Bone marrow (tissue), 2 donors: ENCODE measurements at places on chromosomes 16 and 17.

DNA sequence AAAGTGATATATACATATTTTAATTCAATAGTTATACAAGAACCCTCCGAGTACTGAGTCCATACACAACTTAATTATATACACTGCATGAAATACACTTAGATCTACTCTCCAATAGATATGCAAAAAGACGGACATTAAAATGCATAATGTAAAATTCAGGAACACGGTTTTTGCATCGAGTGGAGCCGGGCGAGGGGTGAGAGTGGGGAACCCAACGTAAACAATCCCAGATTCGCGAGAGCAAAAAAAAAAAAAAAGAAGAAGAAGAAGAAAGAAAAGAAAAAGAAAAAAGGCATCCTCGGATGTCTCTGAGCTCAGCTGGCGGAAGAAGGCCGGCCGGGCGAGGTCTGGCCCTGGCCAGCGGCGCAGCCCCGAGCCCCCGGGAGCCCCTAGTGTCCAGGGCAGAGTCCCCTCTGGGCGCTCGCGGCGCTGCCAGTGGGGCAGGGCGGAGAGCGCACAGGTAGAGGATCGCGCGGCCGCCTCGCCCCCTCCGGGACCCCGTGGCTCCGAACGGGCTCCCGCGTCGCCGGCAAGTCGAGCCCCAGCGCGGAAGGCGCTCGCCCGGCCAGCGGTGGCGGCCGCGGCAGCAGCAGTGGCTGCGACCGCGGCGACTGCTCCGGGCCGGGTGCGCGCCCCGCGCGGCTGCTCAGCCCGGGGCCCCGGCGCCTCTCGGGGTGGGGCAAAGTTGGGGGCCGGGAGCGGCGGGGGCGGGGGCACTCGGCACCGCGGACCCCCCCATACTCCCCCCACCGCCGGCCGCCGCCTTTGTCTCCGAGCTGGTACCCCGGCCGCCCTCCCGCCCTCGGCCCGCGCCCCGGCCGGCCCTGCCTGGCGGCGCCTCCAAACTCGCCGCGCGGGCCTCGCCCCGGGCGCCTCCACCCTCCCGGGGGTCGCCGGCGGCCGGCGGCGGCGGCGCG, 9.6 kb upstream of the ZFHX3 start:
- DNase-seq: no peak

GRCh38 chr17:79083191-79083971, 8.8 kb downstream of the ENGASE start:
- no peak for DNase-seq

DNA sequence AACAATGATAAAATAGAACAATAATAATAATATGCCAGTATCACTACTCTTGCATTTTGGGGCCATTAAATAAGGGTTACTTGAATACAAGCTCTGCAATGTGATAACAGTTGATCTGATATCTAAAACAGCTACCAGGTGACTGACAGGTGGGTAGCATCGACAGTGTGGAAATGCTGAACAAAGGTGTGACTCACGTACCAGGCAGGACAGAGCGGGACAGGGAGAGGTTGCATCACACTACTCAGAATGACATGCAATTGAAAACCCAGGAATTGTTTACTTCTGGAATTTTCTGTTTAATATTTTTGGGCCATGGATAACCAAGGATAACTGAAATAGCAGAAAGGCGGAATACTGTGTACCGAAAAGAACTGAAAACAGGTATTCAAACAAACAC, 15.8 kb upstream of the ZNF19 start:
- no peak for DNase-seq

GRCh38 chr17:75733471-75733870, 12.2 kb downstream of the ITGB4 start:
- no peak for DNase-seq

DNA sequence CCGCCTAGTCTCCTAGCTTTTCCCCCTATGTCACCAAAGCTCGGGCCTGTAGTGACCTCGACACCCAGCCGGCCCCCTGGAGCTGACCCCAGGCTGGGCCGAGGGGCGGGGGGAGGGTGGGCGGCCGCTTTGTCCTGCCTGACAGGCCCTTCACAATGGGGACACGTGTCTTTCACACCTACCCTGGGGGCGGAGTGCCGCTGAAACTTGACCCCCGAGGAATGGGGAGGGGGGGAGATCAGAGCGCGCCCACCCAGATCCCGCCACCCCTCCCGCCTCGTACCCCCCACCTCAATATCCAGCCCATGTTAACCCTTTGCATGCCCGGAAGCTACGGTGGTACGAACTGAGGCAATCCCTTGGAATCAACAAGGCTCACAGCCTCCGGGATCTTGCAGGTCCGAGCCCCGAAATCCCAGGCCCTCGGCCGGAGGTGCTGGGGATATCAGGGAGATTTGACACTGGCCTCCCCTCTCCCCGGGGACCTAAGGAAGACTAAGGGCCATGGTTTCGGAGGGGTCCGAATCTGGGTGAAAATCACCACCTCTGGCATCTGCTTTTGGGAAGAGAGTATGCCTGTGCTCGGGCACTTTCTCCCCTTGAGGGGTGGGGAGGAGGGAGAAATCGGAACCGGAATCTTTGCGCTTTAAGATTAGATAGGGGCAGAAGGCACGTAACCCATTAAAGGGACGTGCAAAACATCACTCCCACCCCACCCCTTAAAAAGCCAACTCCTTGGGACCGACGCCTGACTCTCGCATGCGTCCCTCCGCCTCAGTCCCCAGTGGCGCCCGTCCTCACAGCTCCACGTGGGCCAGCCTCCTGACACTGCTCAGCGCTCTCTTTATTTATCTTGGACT, 2.6 kb downstream of the NOG start:
- DNase-seq: no peak

- DNase-seq: no peak
These were observed 263.6 kb upstream of the DYNLRB2 start for GRCh38 chr16:80277182-80277581.

- DNase-seq: no peak
These were observed 99.4 kb downstream of the CYLD start for GRCh38 chr16:50841081-50841886.

GRCh38 chr17:52420555-52421078, 262.1 kb upstream of the CA10 start:
- DNase-seq: no peak

DNA sequence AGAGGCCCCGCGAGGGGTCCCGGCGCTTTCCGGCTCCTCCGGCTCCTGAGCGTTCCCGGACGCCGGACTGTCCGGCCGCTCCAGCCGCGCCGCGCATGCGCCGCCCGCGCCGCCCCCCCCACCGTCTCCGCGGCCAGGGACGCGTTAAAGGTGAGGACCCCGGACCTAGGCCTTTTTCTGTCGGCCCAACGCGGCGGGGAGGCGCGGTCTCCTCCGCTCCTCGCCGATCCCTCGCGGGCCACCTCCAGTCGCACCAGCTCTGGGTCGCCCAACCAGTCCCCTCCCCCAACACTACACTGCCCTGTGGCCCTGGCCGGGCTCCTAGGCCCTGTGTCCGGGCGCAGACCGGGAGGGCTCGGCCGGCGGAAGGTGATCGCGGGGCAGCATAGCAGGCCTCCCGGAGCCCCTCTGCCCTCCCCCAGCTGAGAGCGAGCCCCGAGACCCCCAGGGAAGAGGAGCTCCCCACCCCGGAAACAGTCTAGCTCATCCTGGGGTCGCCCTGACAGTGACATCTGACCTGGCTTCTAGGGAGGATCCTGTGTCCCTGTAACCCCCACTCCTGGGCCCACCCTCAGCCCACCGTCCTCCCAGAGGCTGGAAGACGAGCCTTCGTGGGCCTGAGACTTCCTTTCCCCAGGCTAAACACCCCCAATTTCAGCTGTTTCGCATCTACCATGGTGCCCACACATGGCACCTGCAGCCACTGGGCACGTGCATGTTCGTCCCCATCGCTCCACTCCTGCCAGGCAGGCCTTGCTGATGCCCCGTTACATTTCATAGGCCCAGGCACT, 14.7 kb upstream of the BCAR1 start:
- no peak for DNase-seq

GRCh38 chr16:10036956-10037355, 145.3 kb downstream of the GRIN2A start:
- no peak for DNase-seq

GRCh38 chr16:27690608-27691007, 140.7 kb downstream of the KATNIP start:
- DNase-seq: no peak

DNA sequence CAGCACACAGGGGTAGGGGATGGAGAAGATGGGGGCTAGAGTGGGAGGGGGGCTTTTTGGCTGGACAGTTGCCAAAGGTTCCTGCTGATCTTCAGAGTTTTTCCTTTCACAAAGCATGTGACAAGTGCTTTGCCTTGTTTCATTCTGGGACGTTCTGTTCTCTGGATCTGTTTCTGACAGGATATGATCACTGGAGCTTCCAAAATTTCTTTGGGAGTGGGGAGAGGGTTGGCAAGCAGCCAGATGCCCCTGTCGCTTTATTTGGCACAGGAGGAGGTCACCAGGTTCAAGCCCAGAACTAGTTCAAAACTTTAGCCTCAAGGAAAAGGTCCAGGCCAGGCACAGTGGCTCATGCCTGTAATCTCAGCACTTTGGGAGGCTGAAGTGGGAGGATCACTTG, 68.5 kb upstream of the TBX2 start:
- DNase-seq: no peak

DNA sequence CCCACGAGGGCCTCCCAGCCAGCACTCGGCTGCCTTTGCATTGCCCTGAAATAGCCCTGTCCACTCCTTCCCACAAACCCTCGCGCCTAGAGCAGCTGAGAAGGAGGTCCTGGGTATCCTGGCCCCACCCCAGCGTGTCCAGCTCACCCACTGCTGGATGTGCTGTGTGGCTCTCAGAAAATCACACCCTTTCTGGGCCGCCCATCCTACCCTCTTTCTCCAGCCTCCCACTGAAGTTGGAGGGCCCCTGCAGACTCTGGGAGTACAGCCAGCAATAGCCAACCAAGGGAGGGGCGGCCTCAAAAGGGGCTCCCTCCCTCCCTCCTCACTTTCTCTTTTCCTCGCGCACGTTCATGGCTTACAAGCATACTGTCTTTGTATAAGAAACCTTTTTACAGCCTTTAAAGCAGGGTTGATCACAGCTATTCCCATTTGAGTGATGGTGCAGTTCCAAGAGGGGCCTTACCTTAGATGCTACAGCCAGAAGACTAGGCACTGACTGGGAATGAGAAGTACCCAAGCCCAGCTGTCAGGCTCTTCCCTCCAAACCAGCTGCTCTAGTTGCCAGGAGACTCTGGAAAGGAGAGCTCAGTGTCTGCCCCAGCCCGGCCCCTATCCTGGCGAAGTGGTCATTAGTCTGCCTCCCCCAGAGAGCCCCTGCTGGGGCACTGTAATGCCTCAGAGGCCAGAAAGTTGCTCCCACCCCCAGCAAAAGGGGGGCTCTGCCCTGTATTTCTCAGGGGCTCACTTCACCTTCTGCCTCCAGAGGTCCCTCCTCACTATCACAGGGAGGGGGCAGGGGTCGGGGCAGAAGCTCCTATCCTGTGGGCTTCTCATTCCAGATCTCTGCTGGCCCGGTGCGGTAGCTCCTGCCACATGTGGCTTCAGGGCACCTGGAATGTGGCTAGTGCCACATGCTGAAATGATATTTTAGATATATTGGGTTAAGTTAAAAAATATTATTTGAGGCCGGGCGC, 38.1 kb downstream of the DCAKD start:
- no peak for DNase-seq

DNA sequence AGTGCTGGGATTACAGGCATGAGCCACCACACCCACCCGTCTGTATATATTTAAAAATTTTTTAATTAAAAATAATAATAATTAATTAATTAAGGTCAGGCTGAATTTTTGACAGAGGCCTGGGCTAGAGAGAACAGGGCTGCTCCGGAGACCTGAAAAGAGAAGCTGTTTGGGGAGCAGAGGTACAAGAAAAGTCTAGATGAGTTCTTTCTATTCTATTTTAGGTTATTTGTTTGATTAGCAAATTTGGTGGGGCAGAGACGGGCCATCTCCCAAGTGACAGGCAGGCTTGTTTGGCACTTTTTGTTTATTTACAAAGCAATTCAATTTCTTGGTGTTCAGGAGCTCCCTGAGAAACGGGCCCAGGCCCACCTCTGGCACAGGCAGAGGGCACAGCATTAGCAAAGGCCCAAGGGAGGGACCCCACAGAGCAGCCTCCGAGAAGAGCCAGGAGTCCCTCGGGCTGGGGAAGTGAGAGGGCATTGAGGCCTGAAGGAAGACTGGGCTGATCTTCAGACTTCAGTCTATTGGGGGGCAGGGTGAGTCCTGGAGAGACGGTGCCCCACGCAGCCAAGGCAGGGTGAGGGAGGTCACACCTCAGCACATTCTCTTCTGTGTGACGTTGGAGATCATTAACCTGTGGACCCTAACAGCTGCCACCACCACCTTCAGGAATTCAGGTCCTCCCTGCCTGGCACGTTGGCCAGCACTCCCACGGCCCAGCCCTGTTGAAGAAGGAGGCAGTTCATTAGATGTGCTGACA, 10.8 kb upstream of the RIPOR1 start:
- DNase-seq: no peak

DNA sequence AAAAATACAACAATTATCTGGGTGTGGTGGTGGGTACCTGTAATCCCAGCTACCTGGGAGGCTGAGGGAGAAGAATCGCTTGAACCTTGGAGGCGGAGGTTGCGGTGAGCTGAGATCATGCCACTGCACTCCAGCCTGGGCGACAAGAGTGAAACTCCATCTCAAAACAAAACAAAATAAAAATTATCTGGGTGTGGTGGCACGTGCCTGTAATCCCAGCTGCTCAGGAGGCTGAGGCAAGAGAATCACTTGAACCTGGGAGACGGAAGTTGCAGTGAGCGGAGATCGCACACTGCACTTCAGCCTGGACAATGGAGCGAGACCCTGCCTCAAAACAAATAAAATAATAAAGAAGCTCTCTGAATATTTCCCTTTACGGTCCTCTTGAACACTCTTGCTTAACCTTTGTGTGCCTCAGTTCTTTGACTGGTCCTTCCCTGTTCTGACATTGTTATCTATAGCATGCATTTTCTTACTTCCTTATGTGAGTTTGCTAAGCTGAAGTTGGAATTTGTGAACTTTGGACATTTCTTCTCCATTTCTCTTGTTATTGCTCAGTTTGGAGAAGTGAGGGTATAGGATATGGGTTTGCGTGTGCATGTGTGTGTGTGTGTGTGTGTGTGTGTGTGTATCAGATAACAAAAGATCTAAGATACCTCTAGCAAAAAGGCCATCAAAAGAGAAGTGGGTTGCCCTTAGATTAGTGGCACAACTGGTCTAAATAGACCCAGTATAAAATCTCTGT, 29.7 kb upstream of the WSB1 start:
- DNase-seq: no peak

DNA sequence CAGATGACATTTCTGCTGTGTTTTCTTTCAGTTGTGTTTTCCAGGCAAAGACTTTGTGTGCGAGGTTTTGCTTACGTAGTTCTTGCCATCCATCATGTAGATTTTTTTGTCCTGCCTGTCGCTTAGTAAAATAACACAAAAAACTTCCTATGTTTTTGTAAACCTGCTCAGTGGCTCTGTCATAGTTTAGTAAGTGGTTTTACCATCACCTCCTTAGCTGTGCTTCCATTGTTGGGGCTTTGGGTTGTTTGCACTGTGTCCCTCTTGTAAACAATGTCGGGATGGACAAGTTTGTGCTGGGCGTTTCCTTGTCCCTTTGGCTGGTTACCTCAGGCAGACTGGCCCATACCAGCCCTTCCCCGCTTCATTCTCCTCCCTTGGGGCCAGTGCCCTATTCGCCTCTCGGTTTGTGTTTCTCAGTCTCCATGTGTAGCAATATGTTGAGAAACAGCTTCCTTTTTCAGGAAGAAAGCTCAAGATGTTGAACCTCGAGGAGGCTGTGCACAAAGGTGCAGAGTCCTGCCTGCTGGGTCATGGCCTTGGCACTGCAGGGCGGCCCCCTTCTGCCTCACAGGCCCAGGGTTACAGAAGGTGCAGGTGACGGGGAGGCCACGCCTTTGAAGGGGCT, 74.6 kb downstream of the KSR1 start:
- DNase-seq: no peak
